ENCODE measurements at places on chromosomes 11 and 22.

- no peak for DNase-seq
These were observed 39.3 kb downstream of the ZNF202 start for GRCh38 chr11:123702139-123702538.

DNA sequence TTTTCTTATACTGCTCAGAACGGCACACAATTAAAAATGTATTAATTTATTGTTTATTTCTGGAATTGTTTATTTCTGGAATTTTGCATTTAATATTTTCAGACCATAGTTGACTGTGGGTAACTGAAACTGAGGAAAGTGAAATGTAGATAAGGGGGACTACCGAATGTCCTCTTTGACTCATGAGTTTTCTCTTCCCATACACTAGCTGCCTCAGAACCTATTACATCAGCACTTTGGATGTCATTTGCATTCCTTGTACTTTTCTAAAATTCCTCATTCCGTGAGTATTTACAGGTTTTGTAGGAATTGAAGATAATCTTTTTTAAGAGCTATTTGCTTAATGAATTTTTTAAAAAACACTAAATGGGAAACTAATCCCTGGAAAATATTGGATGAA, 29.8 kb downstream of the ZC3H12C start:
- no peak for DNase-seq

GRCh38 chr11:68353118-68353517, 40.7 kb downstream of the LRP5 start:
- no peak for DNase-seq

- no peak for DNase-seq
These were observed 4.9 kb downstream of the SYN3 start for GRCh38 chr22:33053323-33053722.

DNA sequence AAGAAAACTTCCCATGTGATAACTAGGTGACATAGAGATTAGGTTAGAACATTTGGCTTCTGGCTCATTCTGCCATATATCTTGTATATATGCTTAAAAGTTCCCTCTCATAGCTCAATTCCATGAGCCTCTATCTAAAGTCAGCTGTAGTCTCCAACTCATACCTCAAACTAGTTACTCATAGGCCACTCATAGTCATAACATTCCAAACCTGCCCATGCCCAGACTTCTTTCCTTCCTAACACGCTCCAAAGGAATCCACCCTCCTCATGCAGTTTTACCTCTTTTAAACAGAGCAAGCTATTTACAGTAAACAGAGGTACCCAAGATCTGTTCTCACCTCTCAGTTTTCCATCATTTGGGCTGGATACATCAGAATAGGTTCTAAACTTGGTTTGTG, 39.4 kb downstream of the GLYATL2 start:
- DNase-seq: no peak

DNA sequence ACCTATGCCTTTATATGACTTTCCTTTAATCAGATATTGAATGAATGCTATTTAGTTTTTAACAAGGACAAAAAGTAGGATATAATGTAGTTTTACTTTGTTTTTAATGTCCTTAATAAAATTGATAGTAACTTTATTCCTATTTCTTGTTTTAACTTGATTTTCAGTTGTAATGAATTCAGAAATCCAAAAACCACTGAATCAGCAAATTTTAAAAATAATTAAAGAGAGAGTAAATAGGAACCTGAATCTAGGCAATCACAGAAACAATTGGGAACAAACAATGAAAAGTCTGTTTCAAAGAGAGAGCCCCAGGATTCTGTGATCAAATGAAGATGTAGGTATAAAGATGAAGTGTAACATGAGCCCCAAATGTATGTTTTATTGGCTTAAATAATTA, 556.0 kb downstream of the LUZP2 start:
- DNase-seq: no peak

- no peak for DNase-seq
These were observed 2.0 kb upstream of the TESMIN start for GRCh38 chr11:68753300-68753699.
